ENCODE measurements at places on chromosomes 3 and 15.

DNA sequence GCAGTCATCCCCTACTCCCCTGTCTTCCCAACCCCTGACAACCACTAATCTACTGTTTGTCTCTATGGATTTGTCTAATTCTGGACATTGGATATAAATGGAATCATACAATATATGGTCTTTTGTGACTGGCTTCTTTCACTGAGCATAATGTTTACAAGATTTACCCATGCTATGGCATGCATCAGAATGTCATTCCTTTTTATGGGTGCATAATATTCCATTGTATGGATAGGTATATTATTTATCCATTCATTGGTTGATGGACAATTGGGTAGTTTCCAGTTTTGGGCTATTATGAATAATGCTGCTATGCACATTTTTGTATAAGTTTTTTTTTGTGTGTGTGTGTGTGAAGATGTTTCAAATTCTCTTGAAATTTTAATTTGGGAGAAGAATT lies 16.6 kb upstream of the TTBK2 start:
- no peak for DNase-seq

GRCh38 chr3:127458696-127459604 lies 131.6 kb downstream of the TPRA1 start:
- DNase-seq: no peak

GRCh38 chr3:130462089-130462488 lies 54.9 kb upstream of the COL6A6 start:
- no peak for DNase-seq

GRCh38 chr3:14522129-14522691 lies 17.9 kb downstream of the GRIP2 start:
- DNase-seq: no peak

DNA sequence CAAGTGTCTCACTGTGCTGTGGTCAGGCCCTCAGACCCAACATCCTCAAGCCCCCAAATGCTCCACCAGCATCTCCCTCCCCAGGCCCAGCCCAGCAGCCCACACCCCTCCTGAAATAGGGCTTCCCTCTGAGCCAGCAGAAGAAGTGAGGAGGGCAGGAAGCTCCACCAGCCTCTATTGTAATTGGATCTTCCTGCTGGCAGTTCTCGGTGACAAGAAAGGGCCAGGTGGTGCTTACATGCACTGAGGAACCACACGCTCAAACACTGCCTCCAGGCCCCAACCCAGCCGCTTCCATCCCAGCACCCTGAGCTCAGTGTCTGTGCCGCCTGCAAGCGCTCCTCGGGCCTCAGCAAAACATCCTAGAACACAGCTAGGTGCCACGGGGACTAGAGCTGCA lies 96.7 kb downstream of the ATP10A start:
- DNase-seq: no peak

- no peak for DNase-seq
Measured at GRCh38 chr15:61282661-61283060, 53.6 kb upstream of the RORA start.

- no peak for DNase-seq
Measured at GRCh38 chr3:131107637-131108433, 81.2 kb downstream of the NEK11 start.

DNA sequence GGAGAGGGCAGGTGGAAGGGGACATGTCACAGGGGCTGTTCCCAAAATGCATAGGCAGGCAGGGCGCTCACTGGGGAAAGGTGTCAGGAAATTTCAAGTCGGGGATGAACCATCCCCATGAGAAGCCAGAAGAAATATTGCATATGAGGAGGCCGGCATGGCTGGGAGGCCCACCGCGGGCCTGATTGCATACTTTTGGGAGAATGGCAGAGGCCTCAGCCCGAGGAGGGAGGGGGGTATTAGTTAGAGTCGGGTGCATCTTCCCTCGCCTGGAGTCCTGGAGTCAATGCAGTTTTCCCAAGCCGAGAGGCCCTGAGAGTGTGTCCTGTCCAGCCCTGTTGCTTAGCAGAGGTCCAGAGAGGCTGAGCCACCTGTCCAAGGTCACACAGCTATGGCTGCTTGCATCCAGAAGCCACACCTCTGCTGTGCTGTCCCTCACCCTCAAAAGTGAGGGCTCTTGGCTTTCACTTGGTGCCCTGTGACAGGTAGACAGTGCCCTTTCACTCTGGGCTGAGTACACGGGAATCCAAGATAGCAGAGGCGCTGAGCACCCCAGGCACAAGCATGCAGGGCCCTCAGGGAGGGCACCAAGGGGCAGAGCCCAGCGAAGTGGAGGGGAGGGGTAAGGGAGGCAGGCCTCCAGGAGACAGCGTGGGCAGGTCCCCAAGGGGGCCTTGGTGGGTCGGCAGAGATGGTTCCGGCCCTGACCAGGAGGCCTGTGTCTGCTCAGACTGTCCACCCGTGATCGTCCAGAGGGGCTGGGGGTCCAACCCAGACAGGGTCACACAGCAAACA lies 48.5 kb downstream of the GRIP2 start:
- DNase-seq: no peak

GRCh38 chr3:6516694-6517093 lies 344.2 kb upstream of the GRM7 start:
- no peak for DNase-seq

DNA sequence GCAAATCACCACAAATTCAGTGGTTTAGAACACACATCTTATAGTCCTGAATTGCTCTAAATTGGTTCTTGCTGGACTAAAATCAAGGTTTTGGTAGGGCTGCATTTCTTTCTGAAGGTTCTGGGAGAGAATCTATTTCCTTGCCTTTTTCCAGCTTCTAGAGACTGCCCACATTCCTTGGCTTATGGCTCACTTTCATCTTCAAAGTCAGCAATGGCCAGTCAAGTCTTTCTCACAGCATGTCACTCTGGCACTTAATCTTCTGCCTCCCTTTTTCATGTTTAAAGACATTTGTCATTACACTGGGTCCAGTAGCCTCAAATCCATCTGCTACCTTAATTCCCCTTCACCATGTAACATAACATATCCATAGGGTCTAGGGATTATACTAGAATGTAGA lies 149.0 kb downstream of the NEK10 start:
- no peak for DNase-seq

Data from activated T-helper 9 cell treated with anti-CD3 and anti-CD28 coated beads, Interleukin-2, amount 50 U/mL, for 16 hours (primary cell).